RPMI8226 (cell line): ENCODE measurements at places on chromosomes 13 and 19.

DNA sequence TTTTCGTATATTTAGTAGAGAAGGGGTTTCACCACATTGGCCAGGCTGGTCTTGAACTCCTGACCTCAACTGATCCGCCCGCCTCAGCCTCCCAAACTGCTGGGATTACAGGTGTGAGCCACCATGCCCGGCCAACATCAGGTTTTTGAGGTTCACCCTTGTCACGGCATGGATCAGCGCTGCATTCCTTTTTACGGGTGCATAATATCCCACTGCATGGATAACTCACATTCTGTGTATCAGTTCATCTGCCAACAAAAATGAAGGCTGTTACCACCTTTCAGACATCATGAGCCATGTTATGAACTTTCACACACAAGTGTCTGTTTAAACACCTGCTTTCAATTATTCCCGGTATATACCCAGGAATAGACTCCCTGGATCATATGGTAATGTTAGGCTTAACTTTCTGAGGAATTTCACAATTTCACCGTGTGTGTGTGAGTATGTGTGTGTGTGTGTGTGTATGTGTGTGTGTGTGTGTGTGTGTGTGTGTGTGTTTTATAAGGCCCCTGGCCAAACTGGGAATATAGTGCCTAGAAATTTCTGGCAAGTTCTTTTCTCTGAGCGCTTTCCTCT lies 52.2 kb downstream of the AP1M1 start:
- DNase-seq = no peak

DNA sequence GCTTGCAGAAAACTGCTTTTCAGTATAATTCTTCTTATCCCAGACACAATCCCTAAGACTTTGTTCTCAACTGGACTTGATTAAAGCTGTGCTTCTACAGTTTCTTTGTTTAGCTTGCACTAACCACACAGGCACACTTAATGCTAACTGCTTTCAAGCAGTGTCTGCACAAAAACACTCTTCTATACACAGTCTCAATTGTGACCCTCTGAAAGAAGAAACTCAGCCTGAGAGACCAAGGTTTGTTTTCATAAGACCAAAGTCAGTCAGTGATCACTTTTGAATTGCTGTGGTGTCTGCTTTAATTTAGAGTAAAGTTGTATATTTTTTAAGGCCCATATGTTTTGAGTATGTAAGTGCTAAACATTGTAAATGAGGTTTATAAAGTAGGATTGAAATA lies 431.2 kb downstream of the KCTD12 start:
- DNase-seq = no peak

- no peak for DNase-seq
These were observed 83.6 kb downstream of the KL start for GRCh38 chr13:33099860-33100259.

- no peak for DNase-seq
These were observed 913.1 kb downstream of the OLFM4 start for GRCh38 chr13:53941588-53942190.

DNA sequence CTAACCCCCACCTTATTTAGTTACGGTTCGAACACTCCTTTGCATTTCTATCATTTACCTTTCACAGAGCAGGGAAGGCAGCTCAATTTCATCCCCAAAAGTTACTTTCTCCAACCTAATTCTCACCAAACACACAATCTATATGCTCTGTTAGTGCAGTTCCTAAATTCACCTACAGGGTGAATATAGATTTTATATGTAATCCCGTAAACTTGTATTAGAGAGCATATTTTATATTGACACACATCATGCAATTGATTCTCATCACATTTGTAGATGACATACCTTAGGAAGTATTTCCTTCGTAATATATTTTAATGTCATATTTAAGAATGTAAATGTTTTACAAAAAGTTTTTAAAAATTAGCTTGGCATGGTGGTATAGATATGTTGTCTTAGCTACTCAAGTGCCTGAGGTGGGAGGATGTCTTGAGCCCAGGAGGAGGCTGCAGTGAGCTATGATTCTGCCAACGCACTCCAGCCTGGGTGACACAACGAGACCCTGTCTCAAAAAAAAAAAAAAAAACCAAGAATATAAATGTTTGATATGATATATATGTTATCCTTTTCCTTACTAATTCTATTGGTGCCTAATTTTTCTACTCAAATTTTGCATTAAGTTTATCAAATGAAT lies 57.3 kb upstream of the TNFRSF19 start:
- DNase-seq = no peak

DNA sequence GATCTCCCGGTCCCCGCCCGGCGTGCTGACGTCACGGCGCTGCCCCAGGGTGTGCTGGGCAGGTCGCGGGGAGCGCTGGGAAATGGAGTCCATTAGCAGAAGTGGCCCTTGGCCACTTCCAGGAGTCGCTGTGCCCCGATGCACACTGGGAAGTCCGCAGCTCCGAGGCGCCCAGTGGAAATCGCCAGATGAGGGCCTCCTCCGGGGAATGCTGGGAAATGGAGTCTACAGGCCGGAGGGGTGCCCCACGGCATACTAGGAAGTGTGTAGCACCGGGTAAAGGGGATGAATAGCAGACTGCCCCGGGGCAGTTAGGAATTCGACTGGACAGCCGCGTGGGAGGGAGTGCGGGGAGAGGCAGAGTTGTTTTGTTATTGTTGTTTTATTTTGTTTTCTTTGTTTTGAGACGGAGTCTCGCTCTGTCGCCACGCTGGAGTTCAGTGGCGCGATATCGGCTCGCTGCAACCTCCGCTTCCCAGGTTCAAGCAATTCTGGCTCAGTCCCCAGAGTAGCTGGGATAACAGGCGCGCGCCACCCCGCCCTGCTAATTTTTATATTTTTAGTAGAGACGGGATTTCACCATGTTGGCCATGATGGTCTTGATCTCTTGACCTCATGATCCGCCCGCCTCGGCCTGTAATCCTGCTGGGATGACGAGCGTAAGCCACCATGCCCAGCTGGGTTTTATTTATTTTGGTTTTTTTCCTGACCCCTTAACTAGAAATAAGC lies 390 bp upstream of the PPP1R12C start:
- DNase-seq = peak; percentile 99

GRCh38 chr19:51702825-51703574 lies 9.9 kb downstream of the SPACA6 start:
- no peak for DNase-seq

DNA sequence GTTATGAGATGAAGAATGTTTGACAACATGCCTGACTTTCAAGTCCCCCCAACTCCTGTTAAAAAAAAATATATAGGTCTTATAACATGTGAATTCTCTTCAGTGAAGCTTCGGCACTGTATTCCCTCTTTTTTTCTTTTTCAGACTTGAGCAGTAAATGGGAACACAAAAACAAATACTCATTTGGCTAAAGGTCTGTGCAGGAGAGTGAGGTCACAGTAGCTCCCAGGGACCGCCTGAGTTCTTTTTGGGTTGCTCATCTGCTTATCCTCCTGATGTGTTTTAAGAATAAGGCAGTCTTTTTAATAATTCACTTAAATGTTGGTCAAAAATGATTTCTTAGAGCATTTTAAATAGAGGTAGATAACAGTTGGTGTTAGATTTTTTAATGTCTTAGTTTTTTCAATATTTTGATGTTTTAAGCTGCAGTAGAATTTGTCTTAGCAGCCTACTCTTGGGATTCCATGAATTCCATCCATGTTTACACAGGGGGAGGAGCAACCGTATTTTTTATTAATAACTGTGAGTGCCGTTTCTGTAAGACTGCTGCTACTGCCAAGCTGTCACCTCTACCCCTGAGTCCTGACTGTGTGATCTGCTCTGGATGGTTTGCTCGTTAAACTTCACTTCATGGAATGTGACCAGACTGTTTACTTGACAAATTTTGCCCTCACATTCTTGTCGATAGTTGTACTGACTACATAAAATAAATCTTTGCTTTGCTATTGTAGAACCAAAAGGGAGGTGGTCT lies 14.9 kb downstream of the HNRNPM start:
- DNase-seq = no peak

GRCh38 chr13:70388935-70389334 lies 280.7 kb upstream of the KLHL1 start:
- no peak for DNase-seq

- peak; percentile 15 for DNase-seq
These were observed 656 bp downstream of the PCCA start for GRCh38 chr13:100089465-100090032.

- no peak for DNase-seq
These were observed 6.1 kb downstream of the WDFY2 start for GRCh38 chr13:51590231-51590970.

GRCh38 chr19:34985249-34986022 lies 14.7 kb upstream of the GRAMD1A start:
- no peak for DNase-seq

DNA sequence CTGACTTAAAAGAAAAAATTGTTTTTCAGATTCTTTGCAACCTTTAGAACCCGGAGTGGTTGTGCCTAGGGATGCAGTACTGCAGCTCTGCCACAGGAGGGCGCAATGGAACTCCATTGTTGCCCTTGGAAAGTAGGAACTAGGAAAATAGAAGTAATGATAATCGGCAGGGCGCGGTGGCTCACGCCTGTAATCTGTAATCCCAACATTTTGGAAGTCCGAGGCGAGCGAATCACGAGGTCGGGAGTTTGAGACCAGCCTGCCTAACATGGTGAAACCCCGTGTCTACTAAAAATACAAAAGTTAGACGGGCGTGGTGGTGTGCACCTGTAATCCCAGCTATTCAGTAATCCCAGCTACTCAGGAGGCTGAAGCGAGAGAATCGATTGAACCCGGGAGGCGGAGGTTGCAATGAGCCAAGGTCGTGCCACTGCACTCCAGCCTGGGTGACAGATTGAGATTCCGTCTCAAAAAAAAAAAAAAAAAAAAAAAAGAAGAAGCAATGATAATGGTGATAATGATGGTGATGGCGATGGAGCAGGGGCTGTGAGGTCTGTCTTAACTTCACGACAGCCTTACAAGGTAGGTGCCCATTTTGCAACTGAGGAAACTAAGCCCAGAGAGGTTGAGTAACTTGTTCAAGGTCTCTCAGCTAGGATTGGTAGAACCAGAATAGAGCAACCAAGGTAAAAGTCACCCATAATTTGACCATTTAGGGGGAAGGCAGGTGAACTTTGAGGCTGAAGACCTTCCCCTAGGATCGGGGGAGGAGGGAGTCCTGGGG lies 5.5 kb upstream of the ADAMTS10 start:
- DNase-seq = peak; percentile 72

DNA sequence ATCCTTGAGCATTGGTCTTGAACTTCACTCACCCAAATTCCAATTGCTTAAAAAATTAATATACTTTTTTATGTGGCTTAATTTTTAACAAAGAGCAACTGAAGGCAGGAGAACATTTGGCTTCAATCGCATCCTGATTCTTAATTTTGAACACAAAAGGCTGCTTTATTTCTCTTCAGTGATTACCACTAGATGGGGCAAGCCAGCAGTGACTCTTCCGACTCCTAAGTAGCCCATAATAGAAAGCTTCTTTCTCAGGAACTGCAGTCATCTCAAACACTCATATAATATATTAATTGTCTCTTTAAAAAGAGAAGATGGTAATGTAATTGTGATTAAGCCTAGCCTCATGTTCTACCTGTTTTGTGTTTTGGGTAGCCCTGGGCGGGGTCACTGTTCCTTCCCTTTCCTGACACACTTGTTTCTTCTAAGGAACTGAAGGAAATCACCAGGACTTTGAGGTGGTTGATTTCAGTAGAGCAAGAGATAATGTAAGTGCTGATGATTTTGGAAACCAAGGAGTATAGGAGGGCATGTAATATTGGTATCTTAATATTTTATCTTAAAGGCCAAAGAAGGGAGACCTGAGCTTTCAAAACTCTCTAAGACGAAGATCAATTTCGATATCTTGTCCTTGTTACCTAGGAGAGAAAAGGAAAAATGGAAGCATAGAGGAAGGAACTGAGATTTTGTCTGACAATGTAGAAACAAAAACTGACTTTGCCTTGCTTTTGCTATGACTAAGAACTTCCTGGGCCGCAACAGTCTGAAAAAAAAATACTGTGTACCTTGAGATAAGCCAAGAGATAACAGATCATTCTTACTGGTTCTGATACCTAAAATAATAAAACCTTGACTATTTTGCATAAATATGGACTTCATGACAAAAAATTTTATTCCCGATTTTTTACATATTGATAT lies 73.1 kb downstream of the TNFSF13B start:
- peak; percentile 3 for DNase-seq

- no peak for DNase-seq
These were observed 910.8 kb upstream of the SLITRK6 start for GRCh38 chr13:86710013-86710412.

DNA sequence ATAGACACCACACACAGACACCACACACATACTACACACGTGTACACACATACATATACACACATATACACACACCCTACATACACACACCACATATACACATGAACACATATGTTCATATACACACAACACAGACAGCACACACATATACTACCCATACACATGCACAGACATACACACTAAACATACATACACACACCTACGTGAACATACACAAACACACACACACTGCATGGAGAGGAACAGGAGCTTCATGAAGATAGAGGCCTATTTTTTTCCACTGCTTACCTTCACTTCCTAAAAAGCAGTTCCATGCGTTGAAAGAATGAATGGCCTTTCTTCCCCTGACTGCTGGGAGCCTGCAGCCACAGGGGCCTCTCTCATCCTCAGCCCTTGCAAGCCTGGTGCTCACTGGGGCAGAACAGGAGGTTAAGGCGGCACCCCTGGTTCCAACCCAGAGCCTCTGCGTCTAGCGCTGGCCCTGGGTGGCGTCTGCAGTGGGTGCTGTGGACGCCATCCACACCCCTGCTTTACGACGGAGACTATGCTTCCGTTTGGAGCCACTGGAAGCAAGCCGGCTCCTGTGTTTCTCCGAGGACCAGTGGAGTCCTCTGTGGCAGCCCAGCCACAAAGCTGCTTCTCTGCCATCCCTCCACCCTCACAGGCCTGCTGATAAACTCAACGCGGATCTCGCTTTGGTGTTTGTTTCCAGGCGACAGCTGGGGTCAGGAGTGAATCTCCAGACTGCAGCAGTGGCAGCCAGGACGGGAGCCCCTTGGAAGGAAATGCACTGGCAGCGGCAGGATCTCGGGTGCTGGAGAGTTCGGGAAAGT lies 1.9 kb upstream of the RASA3 start:
- no peak for DNase-seq

DNA sequence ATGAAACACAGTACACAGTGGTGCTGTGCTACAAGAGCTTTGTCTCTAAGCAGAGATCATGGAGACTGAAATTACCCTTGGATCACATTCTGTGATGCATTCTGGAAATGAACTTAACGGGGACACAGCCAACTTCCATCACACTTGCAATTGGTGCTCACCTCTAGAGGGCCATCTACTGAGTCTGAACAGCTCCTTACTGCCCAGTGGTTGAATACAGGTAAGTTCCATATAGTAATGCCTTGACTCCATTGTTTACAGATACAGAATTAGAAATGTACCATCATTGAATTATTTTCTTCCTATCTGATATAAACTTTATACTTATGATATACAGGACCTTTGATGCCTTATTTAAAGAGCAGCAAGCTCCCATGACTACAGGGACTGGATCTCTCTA lies 686.4 kb downstream of the PCDH9 start:
- peak; percentile 24 for DNase-seq

- no peak for DNase-seq
These were observed 52.6 kb downstream of the WTIP start for GRCh38 chr19:34534206-34534605.
